ENCODE measurements at places on chromosomes 3 and 15.
A peak's percentile ranks its signal among the peaks of the same experiment; 100 is the strongest.

GRCh38 chr15:92503889-92504288, 110.2 kb downstream of the ST8SIA2 start:
- DNase-seq, result no peak

- peak; percentile 75 for DNase-seq
These were observed 96.2 kb upstream of the TRPM1 start for GRCh38 chr15:31197497-31198414.

DNA sequence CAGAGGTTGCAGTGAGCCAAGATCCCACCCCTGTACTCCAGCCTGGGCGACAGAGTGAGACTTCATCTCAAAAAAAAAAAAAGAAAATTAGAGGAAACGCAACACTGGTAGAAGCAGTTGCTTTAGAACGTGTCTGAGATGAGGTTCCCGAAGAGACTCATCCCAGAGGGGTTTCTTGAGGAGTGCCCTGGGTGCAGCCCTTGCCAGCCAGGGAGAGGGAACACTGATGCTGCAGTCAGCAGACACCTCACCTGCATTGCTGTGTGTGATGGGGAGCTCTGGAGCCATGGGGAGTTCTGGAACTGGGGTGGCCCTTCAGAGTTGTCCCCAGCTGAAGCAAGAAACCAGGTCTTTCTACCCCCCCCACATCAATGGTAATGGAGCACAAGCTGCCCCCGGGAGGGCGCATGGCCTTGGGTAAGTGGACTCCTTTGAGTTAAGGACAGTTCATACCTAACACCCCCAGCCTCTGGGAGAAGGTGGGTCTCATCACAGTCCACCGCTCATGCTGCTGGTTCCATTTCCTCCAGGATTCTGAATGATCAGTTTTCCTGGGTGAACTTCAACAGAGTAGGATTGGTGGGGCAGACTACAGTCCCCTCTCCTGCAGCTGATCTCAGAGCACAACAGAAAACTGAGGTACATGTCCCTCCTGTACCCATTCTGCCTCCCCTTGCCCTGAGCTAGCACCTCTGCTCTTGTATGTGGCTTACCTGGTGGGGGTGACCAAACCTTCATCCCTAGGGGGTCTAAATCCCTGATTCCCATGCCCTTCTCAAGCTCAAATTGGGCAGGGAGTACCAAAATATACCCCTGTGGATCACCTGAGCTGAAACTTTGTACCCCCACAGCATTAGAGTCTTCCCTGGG, 18.7 kb upstream of the LRRC2 start:
- DNase-seq, result no peak

GRCh38 chr3:105360003-105360402, 6.7 kb upstream of the ALCAM start:
- no peak for DNase-seq

DNA sequence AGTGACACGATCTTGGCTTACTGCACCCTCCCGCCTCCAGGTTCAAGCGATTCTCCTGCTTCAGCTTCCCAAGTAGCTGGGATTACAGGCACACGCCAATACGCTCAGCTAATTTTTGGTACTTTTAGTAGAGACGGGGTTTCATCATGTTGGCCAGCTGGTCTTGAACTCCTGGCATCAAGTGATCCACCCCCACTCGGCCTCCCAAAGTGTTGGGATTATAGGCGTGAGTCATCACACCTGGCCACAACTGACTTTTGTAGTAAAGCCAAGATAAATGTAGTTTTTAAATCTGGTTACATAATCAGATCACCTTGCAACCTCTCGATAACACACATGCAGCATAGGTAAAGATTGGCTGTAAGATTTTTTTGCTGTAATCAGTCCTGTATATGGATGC, 657.5 kb upstream of the DPPA4 start:
- no peak for DNase-seq

- no peak for DNase-seq
These were observed 90.2 kb downstream of the CERS3 start for GRCh38 chr15:100438570-100438969.

DNA sequence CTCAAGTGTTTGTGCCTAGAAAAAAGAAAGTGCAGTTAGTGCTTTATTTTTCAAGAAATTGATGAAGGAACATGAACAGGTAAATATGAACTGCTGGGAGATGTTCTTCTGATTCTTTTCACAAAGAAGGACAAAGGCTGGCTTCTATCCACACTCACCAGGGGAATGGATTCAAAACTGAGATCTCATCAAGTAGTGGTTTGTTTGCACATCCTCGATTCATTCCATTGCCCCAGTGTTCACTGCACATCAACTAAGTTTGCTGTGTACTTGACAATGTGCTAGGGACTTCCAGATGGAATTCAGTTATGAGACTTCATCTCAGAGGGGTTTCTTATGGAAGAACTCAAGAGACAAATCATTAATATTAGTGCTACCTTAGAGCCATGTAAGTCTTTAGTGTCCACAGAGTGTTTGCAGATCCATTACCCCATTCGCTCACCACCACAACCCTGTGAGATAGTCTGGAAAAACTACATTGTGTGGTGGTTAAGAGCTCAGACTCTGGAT, 332.9 kb upstream of the PPP2R3A start:
- DNase-seq, result no peak

GRCh38 chr3:47399531-47400270, 18.9 kb downstream of the PTPN23 start:
- DNase-seq, result no peak

DNA sequence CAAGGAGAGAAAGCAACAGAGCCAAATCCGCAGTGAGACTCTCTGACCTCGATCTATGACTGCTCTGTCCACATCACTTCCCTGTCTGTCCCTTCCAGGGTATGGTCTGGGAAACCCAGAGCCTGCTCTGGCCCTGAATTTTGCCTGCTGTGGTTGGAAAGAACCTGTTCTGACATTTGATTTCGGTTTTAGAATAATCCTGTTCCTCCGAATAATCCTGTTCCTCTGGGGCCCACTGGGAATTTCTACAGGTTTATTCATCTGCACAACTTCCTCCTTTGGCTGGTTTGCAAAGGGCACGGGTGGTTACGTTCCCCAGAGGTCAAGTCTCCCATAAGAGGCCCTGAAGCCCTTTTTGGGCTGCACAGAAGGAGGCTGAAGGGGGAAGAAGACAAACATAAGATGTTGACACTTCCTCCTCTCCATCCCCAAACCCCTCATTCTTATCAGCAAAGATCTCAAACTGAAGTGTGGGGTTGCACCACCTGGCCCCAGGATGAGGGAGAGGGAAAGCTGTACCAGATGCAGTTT, 10.6 kb downstream of the LAMP3 start:
- no peak for DNase-seq

GRCh38 chr15:88658972-88659931, 20.4 kb downstream of the ISG20 start:
- no peak for DNase-seq

DNA sequence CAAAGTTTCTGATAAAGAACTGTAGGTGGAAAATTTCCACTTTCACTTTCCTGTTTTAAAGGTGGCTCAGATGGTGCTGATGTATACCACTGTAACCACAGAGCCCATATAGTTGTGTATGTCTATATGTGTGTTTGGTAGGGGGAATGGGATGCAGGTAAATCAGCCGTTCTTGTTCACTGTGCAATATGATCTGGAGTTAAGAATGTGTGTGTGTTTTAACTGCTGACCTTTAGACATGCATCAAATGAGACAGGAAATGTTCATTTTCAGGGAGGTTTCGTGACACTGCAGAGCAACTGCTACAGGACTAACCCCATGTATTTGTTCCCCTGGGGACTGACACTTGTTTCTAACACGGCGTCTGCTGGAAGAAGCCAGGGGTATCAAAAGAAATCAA, 180.5 kb downstream of the TAFA4 start:
- DNase-seq, result no peak

- no peak for DNase-seq
These were observed 2.0 kb upstream of the MELTF start for GRCh38 chr3:197031315-197032285.

DNA sequence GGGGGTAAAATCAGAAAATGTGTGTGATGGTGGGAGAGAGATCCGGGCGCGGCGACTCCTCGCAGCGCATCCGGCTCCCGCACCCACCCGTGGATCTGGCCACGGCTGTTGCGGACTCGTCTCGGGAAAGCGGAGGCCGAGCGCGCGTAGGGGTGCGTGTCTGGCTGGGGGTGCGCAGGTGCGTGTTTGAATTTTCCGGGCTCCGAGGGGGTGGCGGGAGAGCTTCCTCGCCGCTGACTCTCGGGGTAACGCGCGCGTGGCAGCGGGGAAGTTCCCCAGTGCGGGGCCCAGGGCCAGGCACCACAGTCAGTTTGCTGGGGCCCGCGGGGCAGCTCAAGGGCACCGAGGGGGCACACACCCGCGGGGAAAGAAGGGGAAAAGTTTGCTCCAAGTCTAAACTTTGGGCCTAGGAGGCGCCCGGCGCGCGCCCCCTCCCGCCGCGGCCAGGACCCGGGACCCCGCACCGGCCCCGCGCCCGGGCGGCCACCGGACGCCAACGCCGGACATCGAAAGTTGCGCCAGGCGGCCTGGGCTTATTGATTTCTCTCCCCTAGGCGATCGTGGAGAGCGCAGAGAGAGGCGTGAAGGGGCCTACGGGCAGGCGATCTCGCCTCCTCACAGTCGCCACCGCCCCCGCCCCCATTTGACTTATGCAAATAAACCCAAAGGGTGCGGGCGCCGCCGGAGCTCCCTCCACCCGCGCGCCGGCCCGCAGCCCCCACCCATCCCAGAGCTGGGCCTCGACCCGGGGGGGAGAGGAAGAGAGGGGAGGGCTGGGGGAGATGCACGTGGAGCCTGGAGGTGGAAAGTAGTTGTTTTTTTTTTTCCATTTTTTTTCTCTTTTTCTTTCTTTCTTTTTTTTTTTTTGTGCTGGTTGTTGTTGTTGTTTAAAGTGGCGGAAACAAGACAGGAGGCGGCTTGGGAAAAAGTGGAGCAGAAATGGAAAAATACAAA, 639 bp downstream of the FOXP1 start:
- DNase-seq, result peak; percentile 85

DNA sequence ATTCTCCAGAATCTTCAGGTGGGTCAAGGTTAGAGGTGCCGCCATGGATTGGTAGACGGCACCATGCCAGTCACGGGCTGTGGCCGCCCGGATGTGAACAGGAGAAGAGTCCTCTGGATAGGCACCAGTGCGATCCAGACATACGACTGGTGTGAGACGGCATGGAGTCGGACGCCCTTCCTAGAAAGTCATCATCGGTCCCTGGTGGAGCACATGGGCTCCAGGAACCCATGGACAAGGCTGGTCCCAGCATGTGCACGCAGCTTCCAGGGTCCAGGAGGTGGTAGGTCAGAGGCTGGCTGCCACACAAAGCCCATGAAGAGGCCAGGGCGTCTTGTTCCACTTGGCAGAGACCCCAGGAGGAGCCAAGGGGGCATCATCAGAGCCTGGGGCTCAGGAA, 276.1 kb upstream of the LRRC3B start:
- DNase-seq, result no peak

- DNase-seq, result peak; percentile 63
These were observed 59.4 kb downstream of the SLC6A6 start for GRCh38 chr3:14461748-14462324.

DNA sequence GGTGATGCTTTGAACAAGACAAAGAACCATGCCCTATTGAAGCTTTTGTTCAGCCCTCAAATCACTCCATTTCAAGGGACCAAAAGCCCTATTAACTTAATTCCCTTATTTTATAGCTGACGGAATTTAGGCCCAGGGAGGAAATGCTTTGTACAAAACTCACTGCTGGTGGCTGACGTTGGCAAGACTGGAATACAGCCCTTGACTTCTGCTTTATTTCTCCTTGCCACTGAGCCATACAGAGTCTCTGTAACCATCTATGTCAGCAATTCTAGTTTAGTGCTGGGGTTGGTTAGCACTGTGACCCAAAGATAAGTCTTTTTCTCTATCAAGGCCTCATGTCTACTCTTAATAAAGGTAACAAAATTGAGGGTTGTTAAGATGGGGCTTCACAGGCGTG, 316.1 kb upstream of the TPRG1 start:
- DNase-seq, result no peak

- DNase-seq, result no peak
These were observed 23.6 kb upstream of the KCNMB2 start for GRCh38 chr3:178512647-178513046.

DNA sequence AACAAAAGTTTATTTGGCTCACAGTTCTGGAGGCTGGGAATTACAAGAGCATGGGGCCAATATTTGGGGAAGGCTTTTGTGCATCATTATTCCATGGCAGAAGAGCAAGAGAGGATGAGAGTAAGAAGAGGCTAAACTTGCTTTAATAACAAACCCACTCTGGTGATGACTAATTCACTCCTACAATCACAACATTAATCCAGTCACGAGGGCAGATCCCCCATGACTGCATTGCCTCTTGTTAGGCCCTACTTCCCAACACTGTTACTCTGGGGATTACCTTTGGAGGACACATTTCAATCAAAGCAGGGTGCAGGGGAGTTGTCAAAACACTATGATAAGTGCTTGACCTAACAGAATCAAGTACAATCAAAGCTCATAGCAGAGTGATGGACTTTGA, 181.7 kb downstream of the BBX start:
- DNase-seq, result no peak

DNA sequence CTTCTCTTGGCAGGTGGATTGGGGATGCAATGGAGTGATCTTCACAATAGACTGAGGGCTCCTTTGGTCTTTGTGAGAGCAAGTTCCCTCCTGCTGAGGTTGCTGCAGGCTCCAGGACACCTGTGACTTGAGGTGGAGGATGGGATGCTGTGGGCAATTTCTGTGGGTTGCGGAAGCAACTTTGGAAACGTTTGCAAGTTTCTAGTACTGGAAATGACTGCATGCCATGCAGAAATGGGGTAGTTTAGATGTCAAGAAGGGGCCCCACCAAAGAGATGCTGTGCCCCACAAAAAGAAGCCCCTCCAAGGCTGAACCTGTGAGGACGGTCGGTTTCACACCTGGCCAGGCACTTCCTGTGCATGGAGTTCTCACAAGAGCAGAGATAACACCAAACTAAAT, 80.4 kb upstream of the XCR1 start:
- DNase-seq, result no peak

GRCh38 chr3:37907906-37908305, 46.2 kb downstream of the CTDSPL start:
- no peak for DNase-seq

DNA sequence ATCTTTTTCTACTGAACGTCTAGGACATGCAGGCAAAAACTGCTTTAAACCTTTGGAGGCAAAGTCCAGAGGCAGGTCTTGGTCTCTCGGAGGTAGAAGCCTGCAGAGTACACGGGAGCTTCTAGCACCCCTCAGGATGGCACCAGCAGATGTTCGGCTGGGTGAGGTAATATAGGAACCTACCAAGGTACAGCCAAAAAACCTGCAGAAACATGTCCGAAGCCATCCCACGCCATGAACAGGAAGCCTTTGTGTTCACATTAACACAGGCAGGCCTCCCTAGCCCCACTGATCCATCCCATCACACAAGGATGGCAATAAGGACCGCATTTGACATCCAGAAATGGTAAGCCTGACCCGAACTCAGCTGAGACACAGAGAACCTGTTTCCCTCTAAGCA, 157.9 kb upstream of the HES1 start:
- no peak for DNase-seq

- no peak for DNase-seq
These were observed 128.3 kb upstream of the EIF1B start for GRCh38 chr3:40181182-40181581.

- no peak for DNase-seq
These were observed 1457.1 kb upstream of the GBE1 start for GRCh38 chr3:83218383-83219200.

- no peak for DNase-seq
These were observed 1.0 kb downstream of the DCBLD2 start for GRCh38 chr3:98900265-98901118.

All from ecto neural progenitor cell (in vitro differentiated cells).